ENCODE measurements at places on chromosomes 13 and 19.
A peak's percentile ranks its signal among the peaks of the same experiment; 100 is the strongest.

- no peak for DNase-seq
Measured at GRCh38 chr19:13929956-13930355, 8.3 kb downstream of the PODNL1 start.

- no peak for DNase-seq
Measured at GRCh38 chr19:35212241-35212640, 16.3 kb downstream of the FAM187B start.

GRCh38 chr13:25988661-25989060 lies 63.2 kb downstream of the SHISA2 start:
- no peak for DNase-seq

DNA sequence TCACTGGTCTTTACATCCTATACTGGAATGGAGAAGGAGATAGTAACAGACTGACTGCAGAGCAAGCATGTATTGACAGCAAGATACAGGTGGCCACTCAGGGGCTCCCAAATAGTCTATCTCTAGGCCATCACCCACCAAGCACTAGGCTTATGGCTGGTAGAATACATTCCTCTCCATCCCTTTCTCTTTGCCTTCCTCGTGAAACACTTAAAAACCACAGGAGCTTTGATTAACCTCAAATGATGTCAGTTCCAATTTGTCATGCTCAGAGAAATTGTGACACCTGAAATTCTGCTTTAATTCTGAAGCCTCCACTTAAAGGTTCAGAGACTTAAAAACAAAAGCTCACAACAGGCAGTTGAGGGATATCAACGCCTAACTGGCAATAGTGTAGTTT lies 17.2 kb downstream of the ENOX1 start:
- no peak for DNase-seq

DNA sequence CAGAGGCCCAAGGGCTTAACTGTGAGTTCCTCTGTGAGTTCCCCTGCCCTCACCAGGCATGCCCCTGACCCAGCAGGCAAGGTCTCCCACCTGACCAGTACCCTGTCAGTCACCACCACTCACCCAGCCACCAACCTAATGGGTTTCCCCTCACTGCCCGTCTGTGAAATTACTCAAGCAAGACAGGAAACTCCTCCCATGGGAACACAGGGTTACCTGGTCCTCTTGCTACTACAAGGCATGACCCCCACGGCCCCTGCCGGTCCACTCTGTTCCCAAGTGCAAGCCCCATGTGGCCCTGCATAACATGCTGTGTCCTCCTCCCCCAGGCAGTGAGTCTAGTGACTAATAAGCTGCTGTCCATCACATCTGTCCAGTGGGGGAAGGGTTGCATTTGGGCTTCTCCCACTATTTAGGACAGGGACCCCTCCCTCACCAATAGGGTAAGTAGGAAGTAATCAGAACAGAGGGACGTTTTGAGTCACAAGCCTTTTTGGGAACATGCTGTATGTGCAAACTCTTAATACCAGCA lies 8.0 kb upstream of the DHRS12 start:
- DNase-seq, result no peak

GRCh38 chr13:33353210-33353609 lies 67.7 kb upstream of the STARD13 start:
- DNase-seq, result no peak

DNA sequence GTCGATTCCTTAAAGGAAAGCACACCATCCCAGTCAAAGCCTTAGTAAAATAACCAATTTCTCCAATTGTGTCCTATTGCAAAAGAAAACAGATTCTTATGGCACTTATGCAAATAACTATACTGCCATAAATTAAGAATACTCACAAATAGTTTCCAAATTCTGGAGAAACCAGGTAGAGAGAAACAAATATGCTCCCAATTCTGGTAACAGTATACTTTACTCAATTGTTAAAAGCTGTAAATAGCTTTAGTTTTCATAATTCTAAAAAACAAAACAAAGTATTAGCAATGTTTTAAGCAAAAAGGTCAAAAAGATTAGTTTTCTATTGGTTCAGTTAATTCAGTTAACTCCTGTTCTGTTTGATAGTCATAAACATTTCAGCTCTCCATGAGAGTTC lies 18.2 kb upstream of the UBAC2 start:
- no peak for DNase-seq

GRCh38 chr19:13665125-13665905 lies 99.0 kb upstream of the MRI1 start:
- DNase-seq, result no peak

- DNase-seq, result no peak
Measured at GRCh38 chr13:98989469-98990235, 11.8 kb upstream of the DOCK9 start.

- DNase-seq, result no peak
Measured at GRCh38 chr13:79910875-79911540, 429.9 kb downstream of the SPRY2 start.

DNA sequence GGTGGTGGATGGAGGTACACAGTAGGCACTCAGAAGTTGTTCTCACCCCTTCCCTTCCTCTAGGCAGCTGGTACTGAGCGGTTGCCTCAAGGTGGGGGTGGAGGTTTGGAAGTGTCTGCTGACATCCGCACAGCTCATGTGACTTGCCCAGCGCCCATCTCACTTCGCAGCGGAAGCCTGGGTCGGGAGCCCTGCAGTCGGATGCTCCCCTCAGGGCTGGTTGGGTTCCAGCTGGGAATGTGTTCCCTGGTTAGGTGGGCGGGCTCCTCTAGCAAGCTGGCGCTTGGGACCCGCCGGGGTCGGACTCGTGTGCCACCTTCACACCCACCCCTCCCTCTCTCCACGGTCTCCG lies 10.2 kb downstream of the PPP1R37 start:
- DNase-seq, result no peak

- no peak for DNase-seq
Measured at GRCh38 chr19:44737238-44738071, 11.1 kb upstream of the BCL3 start.

GRCh38 chr19:3494051-3494450 lies 6.4 kb downstream of the DOHH start:
- no peak for DNase-seq

DNA sequence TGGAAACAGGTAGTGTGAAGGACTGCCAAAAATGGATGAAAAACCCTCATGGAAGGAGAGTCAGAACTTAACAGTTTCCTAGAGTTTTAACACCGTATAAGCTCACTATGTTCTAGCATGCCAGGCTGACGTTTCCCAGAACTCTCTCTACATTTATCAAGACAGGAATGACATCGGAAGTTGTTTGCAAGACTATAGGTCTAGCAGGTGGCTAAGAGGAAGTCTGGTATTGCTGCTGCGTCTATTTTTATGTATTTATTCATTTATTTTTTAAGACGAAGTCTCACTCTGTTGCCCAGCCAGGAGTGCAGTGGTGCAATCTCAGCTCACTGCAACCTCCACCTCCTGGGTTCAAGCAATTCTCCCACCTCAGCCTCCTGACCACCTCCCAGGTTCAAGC lies 20.5 kb upstream of the ARL11 start:
- no peak for DNase-seq

DNA sequence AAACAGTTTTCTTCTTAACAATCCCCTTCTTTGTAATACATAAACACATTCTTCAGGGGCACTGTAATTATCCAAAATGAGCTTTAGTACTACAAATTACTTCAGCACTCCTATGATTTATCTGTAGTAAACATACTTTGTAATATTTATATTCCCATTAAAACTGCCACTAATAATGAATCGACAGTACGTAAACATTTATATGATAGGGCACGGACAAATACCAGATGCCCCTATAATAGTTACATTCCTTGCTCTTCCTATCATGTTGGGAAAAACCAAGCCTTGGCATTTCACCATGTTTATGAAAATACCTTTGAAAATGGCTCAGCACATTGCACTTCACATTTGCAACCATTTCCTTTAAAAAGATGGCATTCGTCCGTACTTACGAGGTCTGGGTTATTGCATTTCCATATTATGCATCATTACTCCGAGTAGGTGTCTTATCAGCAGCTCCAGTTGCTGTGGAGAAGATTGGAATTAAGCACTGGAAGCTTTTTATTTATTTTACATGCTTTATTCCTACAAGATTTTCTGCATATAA lies 1043.4 kb downstream of the DIAPH3 start:
- DNase-seq, result no peak

DNA sequence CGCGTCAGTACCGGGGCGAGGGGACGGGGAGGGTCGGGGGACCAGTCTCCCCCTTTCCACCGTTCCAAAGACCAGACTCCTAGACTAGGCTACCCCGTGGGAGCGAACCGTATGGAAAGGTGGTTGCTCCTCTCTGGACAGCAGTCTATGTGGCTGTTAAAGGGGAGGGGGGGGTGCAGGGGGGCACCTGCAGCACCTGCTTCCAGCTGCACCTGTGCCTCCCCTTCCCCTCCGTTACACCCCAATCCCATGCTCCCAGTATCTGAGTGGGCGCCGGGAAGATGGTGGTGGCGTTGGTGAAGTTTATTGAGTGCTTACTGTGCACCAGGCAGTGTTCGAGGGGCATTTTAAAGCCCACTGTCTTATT lies 557 bp downstream of the ZNF524 start:
- DNase-seq, result no peak

- no peak for DNase-seq
Measured at GRCh38 chr19:19538061-19538784, at the start of gene CILP2. CILP2 (plus strand) TSS chr19:19538265; CDS start chr19:19538350, 85 bp downstream.

GRCh38 chr13:33379608-33380007 lies 94.1 kb upstream of the STARD13 start:
- DNase-seq, result no peak

DNA sequence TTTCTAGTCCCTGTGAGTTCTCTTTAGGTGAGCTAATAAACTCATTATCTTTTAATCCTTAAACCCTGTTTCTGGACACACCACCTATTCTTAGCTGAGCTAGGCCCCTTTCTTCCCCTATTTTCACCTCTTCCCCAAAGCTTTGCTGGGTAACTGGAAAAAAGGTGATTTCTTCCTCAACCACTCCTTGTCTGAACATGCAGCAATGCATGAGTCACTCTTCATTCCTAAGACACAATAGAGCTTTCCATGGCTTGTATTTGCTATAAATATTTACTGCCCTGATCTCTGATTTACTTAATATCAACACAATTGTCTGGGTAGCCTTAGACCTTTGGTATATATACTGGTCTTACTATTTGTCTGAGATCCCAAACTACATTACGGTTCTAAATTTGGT lies 370.9 kb downstream of the KLF5 start:
- DNase-seq, result no peak

DNA sequence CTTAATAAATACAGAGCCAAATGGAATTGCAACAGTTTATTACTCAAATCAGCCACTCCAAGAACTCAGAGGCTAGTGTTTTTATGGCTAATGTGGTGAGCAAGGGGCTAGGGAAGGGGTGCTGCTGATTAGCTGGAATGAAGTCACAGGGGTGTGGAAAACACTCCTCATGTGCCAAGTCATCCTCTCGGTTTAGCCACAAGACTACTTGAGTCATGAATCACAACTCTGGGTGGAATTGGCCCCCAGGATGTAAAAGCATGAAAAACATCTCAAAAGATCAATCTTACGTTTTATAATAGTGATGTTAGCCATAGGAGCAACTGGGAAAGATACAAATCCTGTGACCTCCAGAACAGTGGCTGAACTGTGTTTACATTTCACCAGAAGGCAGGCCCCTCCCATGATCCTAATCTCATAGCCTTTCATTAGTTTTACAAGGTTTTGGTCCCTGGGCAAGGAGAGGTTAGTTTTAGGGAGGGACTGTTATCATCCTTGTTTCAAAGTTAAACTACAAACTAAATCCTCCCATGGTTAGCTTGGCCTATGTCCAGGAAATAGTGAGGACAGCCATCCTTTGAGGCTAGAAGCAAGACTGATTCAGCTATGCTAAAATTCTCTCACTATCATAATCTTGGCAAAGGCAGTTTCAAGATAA lies 2020.1 kb upstream of the PCDH20 start:
- DNase-seq, result peak; percentile 95

DNA sequence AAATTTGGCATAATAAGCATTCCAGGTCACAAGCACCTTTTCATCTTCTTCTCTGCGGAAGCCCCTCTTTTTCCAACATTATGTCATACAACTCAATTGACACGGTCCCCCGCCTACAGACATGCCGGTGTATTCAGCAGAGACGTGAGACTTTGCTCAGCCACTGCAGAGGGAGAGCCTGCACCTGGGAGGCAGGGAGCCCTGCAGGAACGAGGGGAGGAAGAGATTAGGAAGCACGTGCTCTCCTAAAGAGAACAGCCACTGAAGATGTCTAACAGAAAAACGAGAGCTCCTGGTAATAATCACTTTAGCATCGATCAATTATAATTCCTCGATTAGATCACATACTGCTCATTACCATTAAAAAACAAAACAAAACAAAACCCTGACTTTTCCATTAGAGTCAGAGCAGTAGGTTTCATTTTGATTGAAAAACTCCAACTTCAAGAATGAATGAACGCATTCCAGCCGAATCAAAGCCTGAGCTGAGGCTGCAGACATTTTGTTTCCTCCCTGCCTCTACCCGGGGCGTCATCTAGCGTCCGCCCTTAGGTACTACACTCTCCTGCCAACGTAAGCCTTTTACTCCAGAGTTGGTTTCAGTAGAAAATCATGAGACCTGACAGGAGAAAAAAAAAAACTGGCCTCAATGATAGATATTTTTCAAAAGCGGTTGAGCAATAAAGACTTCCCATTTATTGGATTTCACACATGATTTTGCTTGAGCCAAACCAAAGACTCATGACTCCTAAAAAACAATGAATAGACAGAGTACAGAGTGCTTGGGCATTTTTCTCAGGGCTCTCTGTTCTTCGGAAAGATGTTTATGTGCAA lies 194.5 kb downstream of the KATNAL1 start:
- DNase-seq, result peak; percentile 66

GRCh38 chr19:50925734-50926133 lies 14.5 kb upstream of the KLK4 start:
- no peak for DNase-seq

DNA sequence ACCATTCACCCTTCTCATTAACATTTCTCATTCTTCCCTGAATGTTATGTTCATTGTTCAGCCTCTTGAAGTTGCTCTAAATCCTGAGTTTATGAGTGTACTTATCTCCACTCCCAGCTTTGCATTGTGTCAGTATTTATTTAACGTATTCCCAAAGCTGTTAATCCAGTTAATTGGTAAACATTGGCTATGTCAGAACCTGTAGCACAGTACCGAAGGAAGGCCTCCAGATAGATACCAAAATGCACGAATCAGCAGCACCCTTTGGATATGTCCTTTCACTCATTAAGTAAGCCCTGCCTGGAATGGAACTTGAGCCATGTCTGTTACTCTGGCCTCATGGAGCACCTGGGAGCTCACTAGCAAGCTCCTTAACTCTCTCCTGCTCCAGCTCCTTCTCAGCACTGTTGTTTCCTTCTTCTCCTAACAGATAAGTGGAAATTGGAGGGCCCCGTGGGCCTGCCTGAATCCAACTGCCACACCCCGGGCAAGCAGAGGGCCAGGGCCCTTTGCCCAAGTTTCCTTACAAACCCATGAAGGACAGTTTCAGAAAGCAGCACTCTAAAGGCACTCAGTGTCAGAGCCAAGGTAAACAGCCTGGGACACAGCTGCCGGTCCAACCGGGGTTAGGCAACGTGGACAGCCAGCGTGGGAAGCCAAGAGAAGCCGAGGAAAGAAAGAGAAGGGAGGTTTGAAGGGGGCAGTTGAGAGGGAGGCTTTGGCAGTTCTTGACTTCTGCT lies 155.0 kb upstream of the SERP2 start:
- no peak for DNase-seq

DNA sequence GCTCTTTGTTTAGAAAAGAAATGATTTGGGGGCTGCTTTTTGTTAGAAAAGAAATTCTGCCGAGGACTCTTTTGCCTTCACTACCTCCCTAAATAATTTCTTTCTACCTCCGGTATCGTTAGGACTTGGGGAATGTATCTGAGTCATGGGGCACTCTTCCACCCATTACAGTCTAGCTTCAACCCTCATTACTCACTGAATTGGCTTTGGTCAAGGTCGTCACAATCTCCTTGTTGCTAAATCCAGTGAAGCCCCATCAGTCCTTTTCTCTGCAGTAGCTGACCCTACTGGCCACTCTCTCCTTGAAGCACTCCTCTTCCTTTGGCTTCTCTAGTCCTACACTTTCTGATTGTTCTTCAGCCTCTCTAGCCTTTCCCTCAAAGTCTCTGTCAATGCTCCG lies 34.0 kb downstream of the WDR87 start:
- no peak for DNase-seq

Measured in AG04450 (cell line).